ENCODE measurements at places on chromosomes 6 and 20.

DNA sequence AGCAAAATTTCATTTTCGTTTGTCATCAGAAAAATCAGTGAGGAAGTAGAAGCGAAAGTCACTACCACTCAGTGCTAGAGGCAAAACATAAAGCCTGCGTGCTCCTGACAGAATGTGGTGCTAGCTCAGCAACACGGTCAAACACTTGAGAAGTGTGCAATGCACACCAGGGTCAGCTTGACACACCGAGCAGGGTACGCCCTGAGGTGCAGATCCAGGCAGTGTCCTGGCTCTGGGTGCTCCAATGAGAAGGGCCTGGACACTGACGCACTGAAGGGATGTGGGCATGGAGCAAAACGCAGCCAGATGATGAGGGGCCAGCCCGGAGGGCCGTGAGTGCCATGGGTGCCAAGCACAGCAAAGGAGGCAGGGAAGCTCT is 5.9 kb downstream of the RNASET2 start:
- no peak overlapping the region for H3K4me3 ChIP-seq
- no peaks in the 10 kb centered on the region for H3K27me3 ChIP-seq
- H3K27ac ChIP-seq = no peak overlapping the region
- peaks cover 5% of the 10 kb centered on the region for H3K36me3 ChIP-seq
- peaks cover 2% of the 10 kb centered on the region for H3K4me1 ChIP-seq

GRCh38 chr20:41063442-41063841 is 34.8 kb downstream of the TOP1 start:
- H3K36me3 ChIP-seq = peaks cover 18% of the 10 kb centered on the region
- no peaks in the 10 kb centered on the region for H3K27me3 ChIP-seq
- H3K27ac ChIP-seq = no peak overlapping the region
- DNase-seq = no peak
- H3K4me1 ChIP-seq = peaks cover 2% of the 10 kb centered on the region
- no peak overlapping the region for H3K4me3 ChIP-seq

DNA sequence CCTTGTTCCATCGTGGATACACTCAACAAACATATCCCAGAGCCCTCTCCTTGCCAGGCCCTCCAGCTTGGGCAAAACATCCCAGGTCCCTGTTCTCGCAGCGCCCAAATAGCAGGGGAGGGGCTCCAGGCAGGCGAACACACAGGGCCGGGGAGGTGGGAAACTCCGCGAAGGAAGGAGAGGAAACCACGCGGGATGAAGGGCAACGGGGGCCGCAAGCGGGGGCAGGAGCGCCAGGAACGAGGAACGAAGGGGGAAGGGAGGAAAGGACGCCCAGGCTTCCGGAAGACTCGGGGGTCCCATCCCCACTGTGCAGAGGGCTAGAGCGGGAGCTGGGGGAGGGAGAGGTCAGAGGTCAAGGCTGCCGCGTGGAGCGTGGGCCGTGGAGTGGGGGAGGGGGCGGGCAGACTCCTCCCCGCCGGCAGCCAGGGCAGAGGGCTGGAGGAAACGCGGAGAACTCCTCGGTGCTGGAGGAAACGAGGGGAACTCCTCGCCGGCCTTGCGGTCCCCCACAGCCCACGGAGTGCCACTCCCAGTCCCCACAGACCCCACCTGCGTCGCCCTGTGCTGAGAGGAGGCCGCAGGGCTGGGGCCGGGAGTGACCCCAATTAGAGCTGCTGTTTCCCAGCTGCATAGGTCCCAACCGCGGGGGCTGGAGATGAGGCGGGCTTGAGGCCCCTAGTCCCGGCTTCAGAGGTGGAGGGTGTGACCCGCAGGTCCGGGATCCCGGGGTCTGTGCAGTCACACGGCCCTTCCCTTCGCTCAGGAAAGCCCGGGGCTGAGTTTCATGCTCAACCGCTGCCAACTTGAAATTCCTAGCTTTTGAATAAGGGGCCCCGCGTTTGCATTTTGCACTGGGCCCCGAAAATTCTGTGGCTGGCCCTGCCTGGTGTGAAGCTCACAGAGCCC is 1.2 kb upstream of the RBM38 start:
- H3K27me3 ChIP-seq = no peaks in the 10 kb centered on the region
- H3K4me1 ChIP-seq = peaks cover 6% of the 10 kb centered on the region
- H3K36me3 ChIP-seq = peaks cover 10% of the 10 kb centered on the region
- H3K4me3 ChIP-seq = no peak overlapping the region

GRCh38 chr6:9675122-9675521 is 739.8 kb downstream of the TFAP2A start:
- no peak overlapping the region for H3K4me3 ChIP-seq
- no peaks in the 10 kb centered on the region for H3K27me3 ChIP-seq
- H3K36me3 ChIP-seq = no peaks in the 10 kb centered on the region
- DNase-seq = no peak

DNA sequence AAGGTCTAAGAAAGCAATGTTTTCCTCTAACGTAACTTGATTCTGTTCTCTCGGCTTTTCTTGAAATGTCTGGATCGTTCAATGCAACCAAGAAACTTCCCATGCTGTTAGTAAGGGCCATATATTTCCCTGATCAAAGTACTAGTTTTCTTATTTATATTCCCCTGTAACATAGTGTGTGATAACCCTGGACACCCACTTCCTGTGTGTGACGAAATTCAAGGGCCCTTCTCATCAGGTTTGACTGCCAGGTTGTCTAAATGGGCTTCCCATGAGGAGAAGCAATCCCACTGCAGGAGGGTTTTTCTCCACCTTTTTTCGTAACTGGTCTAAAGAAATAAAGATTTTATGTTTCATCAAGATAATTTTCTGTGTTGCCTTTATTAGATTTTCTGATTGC is 102.6 kb upstream of the RPS6KA2 start:
- DNase-seq = no peak
- peaks cover 17% of the 10 kb centered on the region for H3K27me3 ChIP-seq

- no peak for DNase-seq
- no peak overlapping the region for H3K27ac ChIP-seq
- no peaks in the 10 kb centered on the region for H3K36me3 ChIP-seq
- peaks cover 4% of the 10 kb centered on the region for H3K4me1 ChIP-seq
- no peak overlapping the region for H3K4me3 ChIP-seq
- no peaks in the 10 kb centered on the region for H3K27me3 ChIP-seq
Observed at GRCh38 chr6:139295901-139296300, 4.1 kb upstream of the TXLNB start.

- H3K27me3 ChIP-seq = no peaks in the 10 kb centered on the region
- DNase-seq = no peak
- no peak overlapping the region for H3K4me3 ChIP-seq
- no peaks in the 10 kb centered on the region for H3K36me3 ChIP-seq
Observed at GRCh38 chr6:10272591-10272990, 142.3 kb downstream of the TFAP2A start.

GRCh38 chr20:60888771-60889170 is 363.3 kb upstream of the CDH4 start:
- H3K4me1 ChIP-seq = no peaks in the 10 kb centered on the region
- no peak for DNase-seq
- no peak overlapping the region for H3K4me3 ChIP-seq
- no peak overlapping the region for H3K27ac ChIP-seq

- peak; percentile 49 for DNase-seq
- no peaks in the 10 kb centered on the region for H3K27me3 ChIP-seq
- H3K4me3 ChIP-seq = no peak overlapping the region
- no peaks in the 10 kb centered on the region for H3K4me1 ChIP-seq
- no peak overlapping the region for H3K27ac ChIP-seq
- H3K36me3 ChIP-seq = no peaks in the 10 kb centered on the region
Observed at GRCh38 chr6:119627908-119628669, 278.5 kb upstream of the MAN1A1 start.

- peak; percentile 44 for DNase-seq
- peak overlapping the region; percentile 90 for H3K27ac ChIP-seq
- H3K27me3 ChIP-seq = peaks cover 3% of the 10 kb centered on the region
- peaks cover 28% of the 10 kb centered on the region for H3K36me3 ChIP-seq
- H3K4me1 ChIP-seq = peaks cover 12% of the 10 kb centered on the region
Observed at GRCh38 chr20:652615-653109, 338 bp downstream of the SRXN1 start.

GRCh38 chr20:44210406-44211176 is at the start of gene OSER1:
TSS of gene OSER1 (minus strand) at chr20:44210771. CDS start at chr20:44206957, 3,814 bp downstream.
- peaks cover 4% of the 10 kb centered on the region for H3K4me1 ChIP-seq
- peak; percentile 95 for DNase-seq
- H3K36me3 ChIP-seq = peaks cover 2% of the 10 kb centered on the region
- no peaks in the 10 kb centered on the region for H3K27me3 ChIP-seq
- H3K4me3 ChIP-seq = peak within 1 kb of the TSS; percentile 77
- peak within 1 kb of the TSS; percentile 75 for H3K27ac ChIP-seq

- no peak overlapping the region for H3K4me3 ChIP-seq
- no peak overlapping the region for H3K27ac ChIP-seq
- no peak for DNase-seq
- H3K27me3 ChIP-seq = no peaks in the 10 kb centered on the region
- peaks cover 41% of the 10 kb centered on the region for H3K36me3 ChIP-seq
Observed at GRCh38 chr6:158778005-158778527, 41.1 kb downstream of the EZR start.

DNA sequence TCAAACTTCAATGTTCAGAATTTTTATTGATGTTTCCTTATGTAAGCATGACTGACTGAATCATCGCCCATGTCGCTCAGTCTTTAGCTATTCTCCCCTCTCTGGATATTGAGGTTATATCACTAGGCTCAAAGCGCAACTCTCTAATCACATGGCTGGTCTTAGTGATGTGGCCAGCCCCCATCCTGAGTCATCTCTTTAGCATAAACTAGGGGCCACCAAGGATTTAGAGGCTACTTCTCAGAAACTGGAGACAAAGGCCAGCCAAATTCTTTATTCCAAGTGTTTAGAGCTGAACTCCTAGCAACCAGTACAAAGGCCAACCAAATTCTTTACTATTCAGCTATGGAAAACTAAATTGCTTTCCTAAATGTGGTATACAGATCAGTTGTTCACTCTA is 61.4 kb downstream of the FAM135A start:
- peaks cover 3% of the 10 kb centered on the region for H3K36me3 ChIP-seq
- H3K4me1 ChIP-seq = no peaks in the 10 kb centered on the region
- H3K27me3 ChIP-seq = no peaks in the 10 kb centered on the region
- H3K4me3 ChIP-seq = no peak overlapping the region
- DNase-seq = peak; percentile 62

- DNase-seq = peak; percentile 6
- H3K4me1 ChIP-seq = peaks cover 12% of the 10 kb centered on the region
- no peaks in the 10 kb centered on the region for H3K36me3 ChIP-seq
Observed at GRCh38 chr6:41055149-41055548, 2.1 kb downstream of the APOBEC2 start.

DNA sequence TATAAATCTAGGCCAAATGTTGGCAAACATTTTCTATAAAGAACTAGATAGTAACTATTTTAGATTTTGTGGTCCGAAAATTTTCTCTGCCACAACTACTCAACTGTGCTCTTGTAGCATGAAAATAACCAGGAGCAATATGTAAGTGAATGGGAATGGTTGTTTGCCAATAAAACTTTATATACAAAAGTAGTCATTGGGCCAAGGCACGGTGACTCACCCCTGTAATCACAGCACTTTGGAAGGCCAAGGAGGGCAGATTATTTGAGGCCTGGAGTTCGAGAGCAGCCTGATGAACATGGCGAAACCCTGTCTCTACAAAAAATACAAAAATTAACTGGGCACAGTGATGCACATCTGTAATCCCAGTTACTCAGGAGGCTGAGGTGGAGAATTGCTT is 617.1 kb downstream of the EPM2A start:
- no peak overlapping the region for H3K4me3 ChIP-seq
- no peaks in the 10 kb centered on the region for H3K4me1 ChIP-seq
- no peak overlapping the region for H3K27ac ChIP-seq
- H3K27me3 ChIP-seq = no peaks in the 10 kb centered on the region
- no peaks in the 10 kb centered on the region for H3K36me3 ChIP-seq
- DNase-seq = no peak

DNA sequence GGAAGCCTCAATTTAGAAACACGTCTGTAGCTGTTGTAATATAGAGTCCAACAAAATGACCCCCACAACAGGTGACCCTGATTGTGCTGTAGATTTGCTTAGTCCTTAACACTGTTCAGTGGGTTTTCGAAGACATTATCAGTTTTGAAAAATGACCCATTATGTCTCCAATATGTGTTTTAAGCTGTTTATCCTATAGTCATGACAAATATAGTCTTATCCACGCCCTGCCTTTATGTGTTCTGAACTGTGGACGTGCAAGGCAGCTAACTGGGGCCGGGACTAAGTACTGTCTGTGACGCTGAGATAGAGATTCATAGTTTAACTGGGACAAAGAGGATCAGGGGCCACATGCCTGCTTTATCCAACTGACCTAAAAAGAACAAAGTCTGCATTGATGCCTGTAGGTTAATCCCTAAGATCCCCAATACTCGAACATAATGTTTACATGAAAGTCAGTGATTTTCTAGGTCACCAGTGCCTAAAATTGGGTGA is 192.4 kb downstream of the CD83 start:
- no peaks in the 10 kb centered on the region for H3K4me1 ChIP-seq
- H3K27ac ChIP-seq = no peak overlapping the region
- no peaks in the 10 kb centered on the region for H3K36me3 ChIP-seq
- peaks cover 31% of the 10 kb centered on the region for H3K27me3 ChIP-seq
- no peak for DNase-seq
- no peak overlapping the region for H3K4me3 ChIP-seq

GRCh38 chr6:35061102-35061615 is 80.0 kb downstream of the TCP11 start:
- peaks cover 29% of the 10 kb centered on the region for H3K36me3 ChIP-seq
- H3K27me3 ChIP-seq = no peaks in the 10 kb centered on the region
- H3K27ac ChIP-seq = no peak overlapping the region

- H3K27me3 ChIP-seq = peaks cover 5% of the 10 kb centered on the region
- no peak overlapping the region for H3K27ac ChIP-seq
- DNase-seq = no peak
- H3K4me1 ChIP-seq = no peaks in the 10 kb centered on the region
Observed at GRCh38 chr6:83472767-83473166, 39.6 kb upstream of the PRSS35 start.

GRCh38 chr6:112879920-112880413 is 532.8 kb downstream of the RFPL4B start:
- H3K27me3 ChIP-seq = no peaks in the 10 kb centered on the region
- no peaks in the 10 kb centered on the region for H3K36me3 ChIP-seq
- no peak for DNase-seq
- no peak overlapping the region for H3K4me3 ChIP-seq
- H3K27ac ChIP-seq = no peak overlapping the region
- H3K4me1 ChIP-seq = peaks cover 11% of the 10 kb centered on the region

DNA sequence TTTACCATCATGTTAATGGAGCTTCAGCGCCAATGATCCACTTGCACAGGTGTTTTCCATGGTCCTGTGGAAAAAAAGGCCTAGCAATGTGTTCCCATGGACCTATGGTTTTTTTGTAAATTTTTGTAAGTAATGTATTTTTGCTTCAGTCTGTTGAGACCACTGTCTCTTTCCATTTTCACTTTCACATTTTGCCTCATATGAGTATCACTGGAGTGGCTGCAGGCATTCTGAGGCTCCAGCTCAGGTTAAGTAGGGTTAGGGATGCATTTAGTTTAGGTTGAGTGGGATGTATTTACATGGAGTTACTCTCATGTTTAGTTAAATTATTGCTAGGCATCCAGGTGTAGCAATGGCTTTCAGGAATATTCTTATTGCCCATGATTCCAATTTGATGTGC is 19.2 kb upstream of the LMBRD1 start:
- no peaks in the 10 kb centered on the region for H3K36me3 ChIP-seq
- no peaks in the 10 kb centered on the region for H3K27me3 ChIP-seq
- H3K4me3 ChIP-seq = no peak overlapping the region
- no peak for DNase-seq
- no peaks in the 10 kb centered on the region for H3K4me1 ChIP-seq

All from IMR-90 (cell line).